ENCODE measurements at places on chromosomes 3 and 15.

- DNase-seq = peak; percentile 99
Measured at GRCh38 chr3:14144423-14145075, 19.7 kb downstream of the TMEM43 start.

DNA sequence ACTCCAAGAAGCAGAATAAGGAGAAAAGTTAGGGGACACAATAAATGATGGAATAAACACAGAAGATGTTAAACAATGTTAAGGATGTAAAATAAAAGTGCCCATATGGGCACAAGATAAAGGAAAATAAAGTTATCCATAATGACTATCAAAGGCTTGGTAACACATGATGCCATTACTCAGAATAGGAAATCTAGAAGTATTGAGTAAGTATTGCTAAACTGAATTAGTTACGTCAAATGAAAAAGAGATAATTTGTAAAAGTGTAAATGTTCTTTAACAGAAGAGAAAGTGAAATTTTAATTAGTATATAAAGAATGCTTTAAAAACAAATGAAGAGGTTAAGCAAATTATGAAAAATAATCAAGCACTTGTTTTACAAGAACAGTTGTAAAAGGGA is 6.7 kb downstream of the COPS2 start:
- no peak for DNase-seq

DNA sequence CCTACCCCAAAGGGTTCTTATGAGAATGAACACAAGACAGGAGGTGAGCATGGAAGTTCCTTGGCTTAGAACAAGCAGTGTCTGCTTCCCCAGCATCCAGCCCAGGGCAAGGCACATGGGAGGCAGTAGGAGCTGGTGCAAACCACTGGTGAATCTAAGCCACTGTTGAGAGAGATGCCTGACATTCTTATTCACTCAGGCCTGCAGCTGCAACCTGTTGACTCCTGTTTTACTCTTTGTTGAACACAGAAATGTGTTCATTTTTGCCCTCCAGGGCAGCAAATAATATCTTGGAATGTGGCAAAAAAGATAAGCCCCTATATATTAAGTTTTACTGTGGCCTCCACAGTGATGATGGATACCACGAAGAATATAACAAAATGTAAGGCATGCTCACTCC is 8.9 kb upstream of the PAK6 start:
- no peak for DNase-seq

GRCh38 chr3:169969174-169970095 is 2.8 kb downstream of the SEC62 start:
- DNase-seq = no peak

DNA sequence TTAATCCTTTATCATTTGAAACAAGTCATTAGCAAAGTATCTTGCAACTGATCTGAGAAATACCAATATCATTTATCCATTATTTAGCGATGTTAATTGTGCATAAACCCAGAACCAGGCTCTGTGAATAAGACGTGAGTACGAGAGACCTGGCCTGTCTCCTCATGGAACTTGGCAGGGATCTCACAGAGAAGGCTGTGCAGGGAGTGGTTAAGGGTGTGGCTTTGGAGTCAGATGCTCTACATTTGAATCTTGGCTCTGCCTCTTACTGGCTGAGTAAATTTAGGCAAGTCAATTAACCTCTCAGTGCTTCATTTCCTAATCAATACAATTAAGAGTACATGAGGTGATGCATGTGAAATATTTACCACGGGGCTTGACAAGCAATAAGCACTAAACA is 39.9 kb upstream of the TBL1XR1 start:
- no peak for DNase-seq

- DNase-seq = no peak
Measured at GRCh38 chr3:8619548-8619947, 25.1 kb downstream of the SSUH2 start.

DNA sequence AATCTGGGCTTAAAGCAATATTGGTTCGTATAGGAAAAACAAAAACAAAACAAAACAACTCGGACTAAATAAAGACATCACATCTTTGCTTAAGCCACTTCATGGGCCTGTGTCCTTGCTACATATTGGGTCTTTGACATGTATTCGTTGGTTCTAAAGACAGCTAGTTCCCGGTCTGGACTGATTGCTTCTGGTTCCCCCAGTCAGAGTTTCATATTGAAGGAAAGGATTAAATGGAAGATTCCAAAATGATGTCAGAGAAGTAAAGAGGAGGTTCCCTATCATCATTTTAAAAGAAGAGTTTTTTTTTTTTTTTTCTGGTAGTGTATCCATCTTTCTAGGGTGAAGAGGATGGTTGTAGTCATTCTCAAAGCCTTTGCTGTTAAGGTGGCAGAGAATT is 2.3 kb downstream of the OXSR1 start:
- DNase-seq = no peak
